SJSA1 (cell line): ENCODE measurements at places on chromosomes 2 and 18. TPM values are rescaled to one million over a fixed set of nuclear protein-coding genes. Genes with fewer than 3 reads are reported as not detected.
A peak's percentile ranks its signal among the peaks of the same experiment; 100 is the strongest.

CYP26B1 gene
- 0.03 TPM in 1 of 2 replicates, not detected in the other for total RNA-seq

CXCR1 gene
- total RNA-seq = not detected in 2 replicates

CCT7 gene
- total RNA-seq = 570 and 815 TPM in 2 replicates

- H3K27me3 ChIP-seq = no peaks in the 10 kb centered on the region
- H3K27ac ChIP-seq = no peak overlapping the region; the same call in 1 of the 2 replicates
- peaks cover 10% of the 10 kb centered on the region for H3K4me1 ChIP-seq
- H3K4me3 ChIP-seq = peak overlapping the region; percentile 83
Observed at GRCh38 chr2:151826737-151827157, 1.5 kb downstream of the ARL5A start.

DNA sequence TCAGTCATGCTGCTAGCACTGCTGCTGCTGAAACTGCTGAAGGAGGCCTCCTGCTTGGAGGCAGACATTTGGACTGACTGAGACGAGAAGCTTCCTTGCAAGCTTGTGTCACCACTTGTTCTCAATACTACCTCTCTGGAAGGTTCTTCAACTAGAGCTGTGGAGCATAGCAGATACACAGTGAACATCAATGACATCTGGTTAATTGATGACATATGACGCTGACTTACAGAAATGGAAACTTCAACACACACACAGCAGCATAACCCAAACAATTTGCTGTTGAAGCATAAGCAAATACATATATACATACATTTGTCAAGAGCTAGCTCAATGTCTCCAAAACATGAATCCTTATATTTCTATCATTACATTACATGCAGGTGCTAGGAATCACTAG is 47.3 kb downstream of the PLEKHA3 start:
- H3K4me3 ChIP-seq = no peak overlapping the region
- H3K36me3 ChIP-seq = no peaks in the 10 kb centered on the region
- H3K27me3 ChIP-seq = no peaks in the 10 kb centered on the region
- no peak for DNase-seq

DNA sequence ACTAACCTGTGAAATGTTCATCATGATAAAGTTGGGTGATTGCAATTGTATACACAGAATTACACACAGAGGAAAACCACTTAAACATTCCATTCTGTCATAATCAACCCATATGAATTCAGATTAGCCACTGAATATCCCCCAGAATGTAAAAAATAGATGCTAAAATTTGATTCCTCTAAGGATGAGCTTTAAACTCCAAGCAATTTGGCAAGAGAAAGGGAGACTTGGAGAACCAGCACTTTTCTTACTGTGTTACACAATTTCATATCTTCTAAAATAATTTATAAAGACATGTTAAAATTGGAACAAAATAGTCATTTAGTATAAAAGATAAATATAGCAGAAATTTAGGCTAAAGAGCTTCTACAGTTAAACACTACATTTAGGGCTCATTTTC is 146.3 kb upstream of the LMAN1 start:
- no peak overlapping the region for H3K27ac ChIP-seq
- no peak overlapping the region for H3K4me3 ChIP-seq
- DNase-seq = no peak
- no peaks in the 10 kb centered on the region for H3K36me3 ChIP-seq

GRCh38 chr2:27903018-27903417 is 12.5 kb downstream of the BABAM2 start:
- no peaks in the 10 kb centered on the region; the same call in 1 of the 2 replicates for H3K36me3 ChIP-seq
- H3K4me1 ChIP-seq = peaks cover 7% of the 10 kb centered on the region; the same call in 1 of the 2 replicates
- H3K27me3 ChIP-seq = no peaks in the 10 kb centered on the region
